ENCODE measurements at places on chromosomes 5 and 9. TPM values are rescaled to one million over a fixed set of nuclear protein-coding genes. Genes with fewer than 3 reads are reported as not detected.

The OXCT1 gene
- total RNA-seq = 3.4 TPM

The PCDHA12 gene
- 2.7 TPM for total RNA-seq

The WWC1 gene
- total RNA-seq = 87.1 TPM

The SPINK4 gene
- total RNA-seq = not detected

The SAPCD2 gene
- total RNA-seq = 29.3 TPM

The PTGS1 gene
- total RNA-seq = 1.3 TPM

The LRRC70 gene
- total RNA-seq = 0.14 TPM

Data from A549 treated with DMSO at 1 μM for 4 hours (cell line).